ENCODE measurements at places on chromosomes 5 and 9.

DNA sequence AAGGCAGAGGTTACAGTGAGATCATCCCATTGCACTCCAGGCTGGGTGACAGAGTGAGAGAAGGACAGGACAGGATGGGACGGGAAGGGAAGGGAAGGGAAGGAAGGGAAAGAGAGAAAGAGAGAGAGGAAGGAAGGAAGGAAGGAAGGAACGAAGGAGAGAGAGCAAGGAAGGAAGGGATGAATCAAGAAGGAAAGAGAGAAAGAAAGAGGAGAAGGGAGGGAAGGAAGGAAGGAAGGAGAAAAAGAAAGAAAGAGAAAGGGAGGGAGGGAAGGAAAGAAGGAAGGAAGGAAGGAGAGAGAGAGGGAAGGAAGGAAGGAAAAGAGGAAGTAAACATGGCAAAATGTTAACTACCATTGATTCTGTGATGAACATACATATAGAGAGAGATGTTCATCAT lies 28.8 kb downstream of the SGTB start:
- no peak for DNase-seq

DNA sequence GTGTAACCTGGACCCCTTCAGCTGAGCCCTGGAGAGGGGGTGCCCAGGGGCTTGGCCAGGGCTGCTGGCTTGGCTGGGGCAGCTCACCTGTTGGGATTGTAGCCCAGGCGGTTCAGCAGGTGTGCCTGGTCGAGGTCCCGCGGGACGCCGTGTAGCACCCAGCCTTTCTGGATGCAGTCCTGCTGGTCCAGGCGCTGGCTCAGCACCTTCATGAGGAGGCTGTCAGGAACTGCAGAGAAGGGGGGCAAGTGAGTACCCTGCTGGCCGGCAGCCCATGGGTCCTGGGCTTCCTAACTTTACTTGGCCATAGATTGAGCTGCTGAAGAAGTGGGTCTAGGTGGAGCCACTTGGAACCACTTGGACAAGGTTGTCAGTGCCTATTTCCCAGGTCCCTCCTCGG lies 85.5 kb downstream of the AK8 start:
- DNase-seq, result no peak

- peak; percentile 24 for DNase-seq
These were observed 33.8 kb upstream of the ANXA2R start for GRCh38 chr5:43073597-43074546.

DNA sequence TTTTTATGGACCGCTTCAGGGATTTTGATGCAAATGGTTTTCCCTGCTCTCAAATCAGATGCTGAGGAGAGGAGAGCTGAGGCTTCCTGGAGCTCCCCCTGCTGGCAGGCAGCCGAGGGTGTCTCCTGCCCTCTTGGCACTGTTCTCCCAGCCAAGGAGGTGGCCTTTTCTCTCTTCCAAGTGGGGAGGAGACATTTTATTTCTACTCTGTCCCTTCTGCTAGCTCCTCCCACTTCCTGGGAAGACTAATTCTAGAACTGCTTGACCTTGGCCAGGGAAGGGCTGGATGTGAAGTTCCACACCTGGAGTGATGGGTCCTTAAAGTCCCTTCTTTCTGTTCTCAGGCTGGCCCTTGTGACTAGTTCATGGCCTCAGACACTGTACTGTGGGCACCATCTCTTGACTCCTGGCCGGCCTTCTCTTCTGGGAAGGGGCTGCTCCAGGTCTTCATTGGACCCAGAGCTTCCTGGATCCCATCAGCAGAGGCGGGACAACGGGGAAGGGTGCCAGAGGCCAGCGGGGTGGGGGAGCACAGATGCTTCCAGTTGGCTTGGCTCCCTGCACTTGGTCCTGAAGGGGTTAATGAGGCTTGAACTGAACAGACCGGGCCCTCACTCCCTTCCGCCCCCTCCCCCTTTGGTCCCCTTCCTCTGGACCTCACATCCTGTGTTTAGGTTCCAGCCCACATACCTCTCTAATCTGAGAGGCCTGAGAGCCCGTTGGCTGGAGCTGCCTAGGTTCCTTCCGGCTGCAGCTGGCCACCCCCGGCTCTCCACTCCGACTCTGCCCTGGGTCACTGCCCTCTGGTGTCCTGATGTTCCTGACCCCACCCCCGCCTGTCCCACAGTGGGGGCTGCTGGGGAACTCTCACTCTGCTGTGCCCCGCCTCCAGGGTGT lies 32.1 kb downstream of the PTPA start:
- DNase-seq, result peak; percentile 87

DNA sequence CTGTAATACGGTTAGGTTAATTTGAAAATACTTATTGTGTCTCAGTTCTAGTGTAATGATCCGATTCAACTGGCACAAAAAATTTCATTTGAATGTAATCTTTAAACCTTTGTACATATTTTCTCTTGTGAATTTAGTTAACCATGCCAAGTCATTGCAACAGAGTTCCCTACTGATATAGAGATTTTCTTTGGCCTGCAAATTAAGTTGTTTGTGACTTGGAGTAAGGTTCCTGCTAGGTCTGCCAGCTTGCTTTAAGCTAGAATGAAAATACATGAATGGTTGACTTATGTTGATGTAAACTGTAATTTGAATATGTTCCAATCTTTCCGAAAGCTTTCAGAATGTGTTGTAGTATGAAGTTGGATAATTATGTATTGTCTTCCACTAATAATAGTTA lies 1004.1 kb upstream of the EDIL3 start:
- no peak for DNase-seq

GRCh38 chr5:181051841-181052671 lies 12.0 kb downstream of the BTNL9 start:
- no peak for DNase-seq

DNA sequence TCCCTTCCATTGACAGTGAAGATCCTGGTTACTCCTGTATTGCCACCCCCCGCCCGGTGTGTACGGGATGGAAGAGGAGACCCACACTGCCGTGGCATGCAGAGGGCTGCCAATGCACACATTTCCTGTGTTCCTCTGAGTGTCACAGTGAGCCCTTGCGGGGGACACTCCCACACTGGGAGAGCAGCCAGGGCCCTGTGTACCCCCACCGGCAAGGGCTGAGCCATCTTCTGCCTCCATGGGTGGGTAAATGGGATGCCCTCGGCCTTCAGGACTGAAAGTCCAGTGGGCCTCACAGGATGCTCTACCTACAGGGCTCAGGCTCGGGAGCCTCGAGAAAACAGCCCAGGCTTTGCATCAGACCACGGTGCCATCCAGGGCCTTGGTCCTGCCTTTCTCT lies 18.1 kb downstream of the IRX1 start:
- DNase-seq, result no peak

DNA sequence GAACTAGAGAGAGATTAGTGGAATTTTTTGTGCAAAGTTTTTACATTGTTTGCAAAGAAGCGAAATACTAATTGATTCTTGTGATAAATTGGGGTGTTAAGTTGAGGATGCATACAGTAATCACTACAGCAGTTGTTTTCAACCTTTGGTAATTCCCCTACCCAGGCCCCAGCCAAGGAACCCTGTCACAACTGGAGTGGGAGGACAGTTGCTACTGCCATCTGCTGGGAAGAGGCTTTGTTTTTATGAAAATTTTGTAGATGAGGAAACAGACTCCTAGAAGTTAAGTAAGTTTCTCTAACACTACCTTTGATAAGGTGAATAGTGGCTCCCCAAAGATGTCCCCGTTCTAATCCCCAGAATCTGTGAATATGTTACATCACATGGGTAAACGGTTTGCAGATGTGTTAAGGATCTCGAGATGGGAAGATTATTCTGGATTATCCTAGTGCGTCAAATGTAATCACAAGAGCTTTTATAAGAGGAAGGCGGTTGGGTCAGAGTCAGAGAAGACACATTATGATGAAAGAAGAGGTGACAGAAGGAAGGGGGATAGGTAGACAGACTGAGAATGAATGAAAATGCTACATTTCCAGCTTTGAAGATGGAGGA lies 34.0 kb upstream of the PPP1R2B start:
- DNase-seq, result peak; percentile 20

GRCh38 chr9:127407492-127407843 lies 10.5 kb downstream of the SLC2A8 start:
- DNase-seq, result no peak

Data from GM19239 (cell line).